ENCODE measurements at places on chromosomes 2 and 18. TPM values are rescaled to one million over a fixed set of nuclear protein-coding genes. Genes with fewer than 3 reads are reported as not detected.
A peak's percentile ranks its signal among the peaks of the same experiment; 100 is the strongest.

GCG gene
- not detected for total RNA-seq

NTSR2 gene
- not detected for total RNA-seq

DPP4 gene
- not detected for total RNA-seq

ERFE gene
- total RNA-seq = 18.1 TPM

PLGLB1 gene
- 0.74 TPM for total RNA-seq

LRATD1 gene
- 4.7 TPM for total RNA-seq

CHMP3 gene
- 123 TPM for total RNA-seq

LCT gene
- total RNA-seq = not detected

BMP10 gene
- total RNA-seq = not detected

SPAG16 gene
- 11.5 TPM for total RNA-seq

CD207 gene
- total RNA-seq = not detected

SCG2 gene
- total RNA-seq = 0.84 TPM

IRS1 gene
- total RNA-seq = 10.5 TPM

EIF2B4 gene
- 42.7 TPM for total RNA-seq

THUMPD2 gene
- total RNA-seq = 17.2 TPM

- DNase-seq = no peak
Measured at GRCh38 chr2:118627156-118627555, 220.3 kb downstream of the EN1 start.

DNA sequence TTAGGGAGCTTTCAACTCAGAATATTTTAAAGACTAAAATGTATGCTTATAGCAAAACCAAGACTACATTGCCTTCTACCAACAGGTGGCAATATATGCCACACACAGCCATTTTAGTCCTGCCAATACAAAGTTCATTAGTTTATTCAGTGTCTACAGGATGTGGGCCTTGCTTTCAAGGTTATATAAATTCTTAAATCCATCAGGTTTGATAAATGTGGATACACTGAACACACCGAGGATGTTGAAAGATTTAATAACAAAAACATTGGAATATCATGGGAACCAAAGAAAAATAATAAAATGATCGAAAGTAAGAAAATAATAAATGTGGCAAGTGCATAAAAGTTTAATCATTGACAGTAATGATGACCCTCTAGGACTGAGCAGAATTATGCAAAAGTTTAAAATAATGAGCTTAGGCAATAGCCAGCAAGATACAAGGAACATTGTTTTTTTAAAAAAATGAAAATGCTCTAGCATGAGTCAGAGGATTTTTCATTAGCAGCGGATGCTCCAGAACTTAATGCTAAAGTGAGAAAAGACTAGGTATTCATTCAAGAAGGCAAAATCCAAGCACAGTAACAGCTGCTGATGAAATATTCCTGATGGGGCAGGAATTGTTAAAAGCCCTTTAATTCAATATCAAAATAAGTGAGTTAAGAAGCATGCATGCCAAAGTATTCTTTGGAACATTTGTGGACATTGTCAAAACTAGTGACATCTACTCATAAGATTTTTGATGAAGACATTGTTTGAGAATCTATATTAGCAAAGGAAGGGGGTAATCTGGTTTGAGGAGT is 14.2 kb downstream of the SCN9A start:
- peak; percentile 33 for DNase-seq

- no peak for DNase-seq
Measured at GRCh38 chr18:47036927-47037578, 1.6 kb upstream of the ELOA2 start.

GRCh38 chr2:198499539-198499938 is 695.1 kb downstream of the PLCL1 start:
- peak; percentile 15 for DNase-seq

GRCh38 chr2:182445391-182445965 is 18.6 kb upstream of the PDE1A start:
- DNase-seq = peak; percentile 26

GRCh38 chr2:10400568-10400977 is 47.6 kb downstream of the ODC1 start:
- DNase-seq = no peak

- no peak for DNase-seq
Measured at GRCh38 chr2:232029346-232029745, 67.8 kb downstream of the DIS3L2 start.

DNA sequence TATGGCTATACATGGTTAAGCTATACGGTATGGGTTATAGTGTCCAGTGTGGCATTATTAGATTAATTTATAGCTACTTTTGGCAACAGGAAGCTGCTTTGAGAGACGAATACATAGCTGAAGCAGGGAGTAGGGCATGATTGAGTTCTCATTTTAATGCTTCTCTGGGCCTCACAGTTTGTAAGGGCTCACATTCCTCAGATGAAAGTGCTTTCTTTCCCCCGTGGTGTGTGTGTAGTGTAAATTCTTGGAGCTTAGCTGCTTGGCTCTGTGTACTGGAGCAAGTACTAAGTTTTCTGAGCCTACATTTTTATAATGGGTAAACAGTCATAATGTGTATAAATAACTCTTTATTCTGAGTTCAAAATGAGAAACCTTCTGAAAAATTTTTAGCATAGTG is 173.7 kb downstream of the PTPRM start:
- no peak for DNase-seq

GRCh38 chr2:203859030-203859789 is 8.4 kb upstream of the CTLA4 start:
- DNase-seq = no peak

GRCh38 chr18:48090702-48091101 is 160.2 kb upstream of the SMAD2 start:
- no peak for DNase-seq

DNA sequence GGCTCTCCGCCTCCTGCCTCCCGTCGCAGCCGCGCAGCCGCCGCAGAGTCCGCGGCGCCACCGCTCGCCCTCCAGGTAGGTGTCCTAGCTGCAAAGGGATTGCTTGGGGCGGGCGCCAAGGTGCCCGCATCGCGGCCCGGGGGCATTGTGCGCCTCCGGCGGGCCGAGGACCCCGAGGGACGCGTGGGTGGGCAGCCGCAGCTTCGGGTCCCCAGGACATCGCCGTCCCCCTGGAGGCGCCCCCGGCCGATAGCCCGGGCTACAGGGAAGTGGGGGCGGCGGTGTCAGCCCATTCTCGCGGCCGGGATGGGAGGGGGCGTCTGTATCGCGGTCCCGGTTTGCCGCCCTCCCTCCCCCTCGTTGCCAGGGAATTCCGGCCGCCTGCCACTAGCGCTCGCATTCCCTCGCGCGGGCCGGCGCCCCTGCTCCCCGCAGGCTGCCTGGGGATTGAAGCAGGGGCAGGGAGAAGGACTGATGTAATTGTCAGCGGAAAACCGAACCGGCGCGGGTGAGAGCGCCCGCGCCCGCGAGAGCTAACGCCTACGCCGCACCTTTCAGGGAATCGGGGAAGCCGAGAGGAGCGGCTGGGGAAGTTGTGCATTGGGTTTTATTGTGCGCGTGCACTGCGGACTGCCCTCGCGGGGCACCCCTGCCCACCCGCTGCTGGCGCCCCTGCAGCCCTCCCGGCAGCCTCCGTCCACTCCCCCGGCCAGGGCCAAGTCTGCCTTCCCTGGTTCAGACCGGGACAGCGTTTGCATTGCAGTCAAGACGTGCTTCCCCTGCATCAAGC is 483 bp downstream of the OSBPL6 start:
- DNase-seq = peak; percentile 68

DNA sequence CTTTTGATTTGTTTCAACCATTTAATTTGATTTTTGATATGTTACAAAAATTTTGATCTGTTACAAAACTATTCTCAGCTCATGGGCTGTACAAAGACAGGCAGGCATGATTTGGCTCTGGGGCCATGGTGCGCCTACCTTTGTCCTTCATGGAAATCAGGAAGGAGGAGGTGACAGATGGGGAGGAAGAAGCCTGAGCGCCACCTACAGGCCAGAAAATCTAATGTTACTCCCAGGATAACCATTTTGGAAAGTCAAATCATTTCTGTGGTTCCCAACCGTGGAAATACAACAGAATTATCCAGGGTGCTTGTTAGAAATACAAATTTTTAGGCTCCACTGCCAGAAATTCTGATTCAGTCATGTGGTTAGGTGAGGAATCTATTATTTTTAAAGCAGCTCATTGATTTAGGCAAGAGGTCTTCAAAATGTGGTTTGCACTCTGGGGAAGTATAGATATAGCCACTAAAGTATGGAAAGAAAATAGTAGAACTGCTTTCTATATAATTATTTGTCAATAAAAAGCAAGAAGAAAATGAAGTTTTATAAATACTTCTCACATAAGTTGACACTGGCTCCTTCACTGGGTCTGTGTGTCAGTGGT is 93.9 kb downstream of the EVA1A start:
- peak; percentile 57 for DNase-seq

GRCh38 chr2:235857598-235857997 is 310.6 kb downstream of the GBX2 start:
- DNase-seq = no peak

GRCh38 chr2:12950957-12951656 is 234.4 kb downstream of the TRIB2 start:
- DNase-seq = no peak

DNA sequence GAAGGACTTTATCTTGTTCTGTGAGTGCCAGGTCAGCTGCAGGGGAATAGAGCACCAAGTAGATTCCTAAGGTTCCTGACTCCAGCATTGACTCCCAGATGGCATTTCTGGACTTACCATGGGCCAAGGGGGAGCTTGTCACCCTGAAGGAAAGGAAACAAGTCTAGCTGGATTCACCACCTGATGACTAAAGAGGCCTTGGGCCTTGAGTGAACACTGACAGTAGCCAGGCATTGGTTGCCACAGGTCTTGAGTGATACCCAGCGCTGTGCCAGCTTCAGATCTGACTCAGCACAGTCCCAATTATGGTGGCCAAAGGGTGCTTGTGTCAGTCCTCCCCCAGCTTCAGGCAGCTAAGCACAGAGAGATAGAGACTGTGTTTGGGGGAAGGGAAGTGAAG is 40.1 kb upstream of the CAPN13 start:
- DNase-seq = peak; percentile 9

DNA sequence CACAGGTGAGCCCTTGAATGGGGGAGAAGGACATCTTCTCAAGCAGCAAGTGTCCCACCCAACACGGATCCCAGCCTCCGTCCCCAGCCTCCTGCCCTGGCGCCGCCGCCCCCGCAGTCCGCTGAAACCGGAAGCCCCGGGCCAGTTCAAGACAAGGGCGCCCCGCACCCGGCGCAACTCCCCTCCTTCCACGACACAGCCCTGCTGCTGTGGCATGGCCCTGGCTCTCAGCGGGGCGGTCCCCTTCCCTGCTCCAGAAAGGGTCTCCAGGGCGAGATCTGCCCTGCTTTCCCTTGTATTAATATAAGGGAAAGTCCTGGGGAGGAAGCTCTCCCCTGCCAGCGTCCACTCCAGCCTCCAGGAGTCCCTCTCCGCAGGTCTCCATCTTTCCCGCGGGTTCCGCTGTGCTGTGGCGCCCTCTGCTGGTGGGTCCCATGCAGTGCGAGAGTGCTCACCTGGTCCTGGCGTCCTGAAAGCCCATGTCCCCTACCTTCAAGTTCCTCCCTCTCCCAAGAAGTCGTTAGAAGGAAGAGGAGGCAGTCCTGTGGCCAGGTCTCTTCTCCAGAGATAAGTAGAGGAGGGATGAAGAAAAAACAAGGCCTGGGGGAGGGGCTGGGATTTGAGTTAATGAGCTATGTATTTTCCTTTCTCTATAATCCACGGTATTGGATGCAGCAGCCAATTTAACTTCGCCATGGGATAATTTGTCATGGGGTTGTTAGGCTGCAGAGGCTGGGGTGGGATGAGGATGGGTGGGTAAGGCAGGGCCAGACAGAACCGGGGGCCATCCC is 176.0 kb downstream of the SMAD2 start:
- DNase-seq = peak; percentile 45

GRCh38 chr2:50635824-50636223 is 396.1 kb downstream of the NRXN1 start:
- no peak for DNase-seq

Measured in MCF 10A (cell line).